ENCODE measurements at places on chromosomes 5 and 9.

- no peak for DNase-seq
These were observed 15.9 kb downstream of the NFIL3 start for GRCh38 chr9:91407580-91408318.

GRCh38 chr5:113474100-113474728, 14.0 kb downstream of the MCC start:
- DNase-seq, result no peak

DNA sequence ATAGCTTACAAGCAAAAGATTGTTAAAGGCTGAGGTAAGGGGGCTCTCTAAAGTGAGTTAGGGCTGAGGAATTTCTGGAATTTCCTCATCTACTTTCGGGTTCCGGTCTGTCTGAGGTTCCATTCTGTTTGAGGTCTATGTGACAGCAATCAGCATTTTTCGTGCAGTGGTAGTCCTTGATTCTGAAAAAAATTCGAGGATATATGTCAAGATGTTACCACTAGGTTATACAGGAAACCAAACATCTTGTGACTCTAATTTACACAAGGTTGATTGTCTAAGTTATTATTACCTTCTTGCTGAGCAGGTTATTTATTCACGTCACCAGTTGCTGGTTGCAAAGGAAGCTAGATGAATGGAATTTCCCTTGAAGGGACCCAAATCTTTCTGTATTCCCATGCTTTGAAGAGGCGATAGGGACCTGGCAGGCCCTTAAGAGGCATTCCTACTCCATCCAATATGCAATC, 35.2 kb downstream of the RLN2 start:
- no peak for DNase-seq

- no peak for DNase-seq
These were observed 94.4 kb upstream of the ITGA1 start for GRCh38 chr5:52693280-52693679.

DNA sequence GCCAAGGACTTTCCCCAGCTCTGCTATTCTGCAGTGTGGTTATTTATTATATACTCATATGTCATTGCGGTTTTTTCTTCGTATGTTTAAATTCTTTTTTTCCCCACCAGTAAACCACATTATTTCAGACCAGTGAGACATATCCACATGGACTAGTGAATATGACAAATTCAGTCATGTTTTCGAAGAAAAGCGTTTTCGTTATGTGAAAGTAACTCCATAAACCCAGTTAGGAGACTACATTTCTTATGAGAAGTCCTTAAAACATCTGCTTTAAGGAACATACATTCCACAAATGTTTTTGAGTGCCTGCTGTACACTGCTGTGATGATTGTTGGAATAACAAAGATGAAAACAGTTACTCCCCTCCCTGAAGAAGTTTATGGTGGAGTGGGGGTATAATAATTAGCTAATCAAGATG, 591.8 kb upstream of the CLINT1 start:
- DNase-seq, result no peak

DNA sequence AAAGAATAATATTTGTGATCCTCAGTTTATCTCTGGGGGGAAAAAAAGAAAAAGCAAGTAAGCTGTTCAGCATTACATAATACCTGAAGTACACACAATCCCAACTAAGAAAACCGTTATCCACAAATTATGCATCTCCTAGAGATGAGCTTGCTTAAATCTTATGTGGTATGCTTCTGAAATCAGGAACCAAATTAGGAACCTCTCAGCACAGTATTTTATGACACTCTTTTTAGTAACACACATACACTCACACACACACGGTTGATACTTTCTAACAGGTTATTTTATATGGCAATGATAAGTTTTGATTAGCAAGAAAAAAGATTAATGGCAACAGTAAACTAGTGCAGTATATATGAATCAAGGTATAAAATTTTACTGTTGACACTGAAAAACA, 1.2 kb upstream of the ZNF510 start:
- DNase-seq, result no peak

- DNase-seq, result no peak
These were observed 128.0 kb downstream of the NPR3 start for GRCh38 chr5:32839106-32839505.

- no peak for DNase-seq
These were observed 46.6 kb downstream of the CD180 start for GRCh38 chr5:67149951-67150523.

- DNase-seq, result no peak
These were observed 159.4 kb upstream of the PRR16 start for GRCh38 chr5:120304663-120305062.

- DNase-seq, result no peak
These were observed 9.8 kb downstream of the LURAP1L start for GRCh38 chr9:12784461-12785259.

DNA sequence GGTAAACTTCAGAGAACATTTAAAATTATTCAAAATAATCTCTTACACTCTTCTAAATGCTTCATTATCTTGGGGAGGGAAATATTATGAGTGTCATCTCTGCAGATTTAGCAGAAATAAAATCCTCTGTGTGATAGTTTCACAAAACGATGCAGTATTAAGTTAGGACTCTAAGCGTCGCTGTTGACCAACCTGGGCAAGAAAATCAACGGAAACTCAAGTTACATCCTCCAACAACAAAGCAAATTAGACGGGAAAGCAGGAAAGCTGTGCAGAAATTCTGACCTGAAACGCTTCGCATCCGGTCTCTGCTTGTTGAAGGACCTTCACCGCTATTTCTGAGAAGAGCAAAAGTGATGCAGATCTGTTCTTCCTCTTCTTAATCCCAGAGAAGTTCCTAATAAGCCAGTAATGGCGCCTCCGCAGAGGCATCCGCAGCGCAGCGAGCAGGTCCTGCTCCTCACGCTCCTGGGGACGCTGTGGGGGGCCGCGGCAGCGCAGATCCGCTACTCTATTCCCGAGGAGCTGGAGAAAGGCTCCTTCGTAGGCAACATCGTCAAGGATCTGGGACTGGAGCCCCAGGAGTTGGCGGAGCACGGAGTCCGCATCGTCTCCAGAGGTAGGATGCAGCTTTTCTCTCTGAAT, at the start of gene PCDHGA6:
Gene PCDHGA6, plus strand, starts transcription at position 219 of the 645 bp plus-strand sequence. Its CDS starts 193 bp downstream, at position 412.
- no peak for DNase-seq

DNA sequence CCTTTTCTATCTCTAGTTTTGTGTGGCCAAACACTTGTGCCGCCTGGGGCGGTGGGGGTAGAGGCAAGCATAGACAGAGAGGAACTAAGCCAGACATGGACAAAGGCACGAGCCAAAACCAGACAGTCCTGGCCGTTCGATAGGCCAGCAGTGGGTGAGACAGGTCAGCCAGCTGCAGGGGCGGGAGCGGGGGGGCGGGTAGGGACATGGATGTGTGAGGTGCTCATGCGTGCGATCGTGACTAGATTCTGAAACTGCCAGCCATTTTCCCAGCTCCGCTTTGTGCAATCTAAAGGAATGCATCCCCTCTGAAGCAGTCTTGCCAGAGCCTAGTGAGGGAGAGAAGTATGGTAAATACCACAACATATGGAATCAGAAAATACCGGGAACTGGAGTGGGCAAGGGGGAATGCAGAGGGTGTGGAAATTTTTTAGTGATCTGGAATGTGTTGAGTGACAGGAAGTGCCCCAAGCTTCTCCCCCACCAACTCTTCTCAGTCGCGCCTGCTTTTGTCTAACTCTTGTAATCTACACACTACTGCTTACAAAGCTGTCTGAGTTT, 111.9 kb downstream of the NR6A1 start:
- no peak for DNase-seq

DNA sequence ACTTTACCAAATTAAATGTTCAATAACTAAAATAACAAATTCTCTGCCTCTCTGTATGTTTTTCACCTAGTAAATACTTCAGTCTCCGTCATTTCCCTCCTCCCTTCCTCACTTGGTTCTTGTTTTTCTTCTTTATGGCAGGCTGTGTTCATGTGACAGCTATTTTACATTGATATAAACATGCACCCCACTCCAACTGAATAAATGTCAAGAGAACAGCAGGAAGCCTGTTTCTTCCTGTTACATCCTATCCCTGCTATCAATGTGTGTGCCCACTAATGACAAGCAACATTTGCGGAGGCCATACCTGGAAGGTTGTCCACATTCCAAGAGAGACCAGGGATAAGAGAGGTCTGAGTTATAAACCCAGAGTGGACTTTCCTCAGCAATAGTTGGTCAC, 145.2 kb upstream of the MAST4 start:
- DNase-seq, result no peak

- no peak for DNase-seq
These were observed 126.5 kb upstream of the ABCA1 start for GRCh38 chr9:105054491-105054890.

- no peak for DNase-seq
These were observed 168.0 kb upstream of the ZNF618 start for GRCh38 chr9:113707953-113708695.

DNA sequence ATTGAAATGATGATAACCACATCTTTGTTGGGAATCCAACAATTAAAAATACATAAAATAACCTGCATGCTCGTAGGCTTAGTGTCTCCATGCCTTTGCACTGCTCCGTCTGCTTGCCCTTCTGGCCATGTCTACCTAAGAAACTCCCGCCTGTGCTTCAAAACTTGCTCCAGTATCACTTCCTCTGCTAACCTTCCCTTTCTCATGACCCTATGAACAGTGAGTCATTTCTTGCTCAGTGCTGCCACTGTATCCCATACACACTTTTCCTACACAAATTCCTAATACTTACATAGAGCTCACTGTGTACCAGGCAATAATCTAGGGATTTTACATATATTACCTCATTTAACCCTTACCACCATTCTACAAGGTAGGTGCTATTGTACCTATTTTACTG, 33.5 kb downstream of the TMEM245 start:
- no peak for DNase-seq

DNA sequence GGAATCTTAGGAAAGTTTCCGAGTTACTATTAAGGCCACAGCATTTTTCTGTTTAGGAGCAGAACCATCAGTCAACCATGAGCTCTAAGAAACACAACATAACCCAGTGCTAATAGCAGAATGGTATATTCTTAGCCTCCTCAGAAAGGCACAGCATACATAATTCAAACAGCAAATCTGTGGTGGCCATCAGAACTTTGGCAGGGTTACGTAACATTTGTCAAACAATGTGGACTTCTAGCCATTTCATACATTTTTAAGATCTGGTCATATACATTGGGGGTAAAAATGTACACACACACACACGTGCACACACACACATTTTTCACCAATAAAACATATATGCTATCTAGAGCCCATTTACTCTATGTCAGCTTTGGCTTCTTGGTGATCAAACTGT, 225.2 kb downstream of the GNA14 start:
- DNase-seq, result no peak

- no peak for DNase-seq
These were observed 37.6 kb downstream of the ELL2 start for GRCh38 chr5:95923918-95924544.

- DNase-seq, result no peak
These were observed 55.8 kb downstream of the EPB41L4B start for GRCh38 chr9:109264877-109265587.

GRCh38 chr5:128774605-128775004, 190.7 kb upstream of the SLC27A6 start:
- no peak for DNase-seq

- no peak for DNase-seq
These were observed 19.3 kb downstream of the RFK start for GRCh38 chr9:76374783-76375559.

GRCh38 chr5:131534974-131535373, 100.1 kb downstream of the RAPGEF6 start:
- no peak for DNase-seq

DNA sequence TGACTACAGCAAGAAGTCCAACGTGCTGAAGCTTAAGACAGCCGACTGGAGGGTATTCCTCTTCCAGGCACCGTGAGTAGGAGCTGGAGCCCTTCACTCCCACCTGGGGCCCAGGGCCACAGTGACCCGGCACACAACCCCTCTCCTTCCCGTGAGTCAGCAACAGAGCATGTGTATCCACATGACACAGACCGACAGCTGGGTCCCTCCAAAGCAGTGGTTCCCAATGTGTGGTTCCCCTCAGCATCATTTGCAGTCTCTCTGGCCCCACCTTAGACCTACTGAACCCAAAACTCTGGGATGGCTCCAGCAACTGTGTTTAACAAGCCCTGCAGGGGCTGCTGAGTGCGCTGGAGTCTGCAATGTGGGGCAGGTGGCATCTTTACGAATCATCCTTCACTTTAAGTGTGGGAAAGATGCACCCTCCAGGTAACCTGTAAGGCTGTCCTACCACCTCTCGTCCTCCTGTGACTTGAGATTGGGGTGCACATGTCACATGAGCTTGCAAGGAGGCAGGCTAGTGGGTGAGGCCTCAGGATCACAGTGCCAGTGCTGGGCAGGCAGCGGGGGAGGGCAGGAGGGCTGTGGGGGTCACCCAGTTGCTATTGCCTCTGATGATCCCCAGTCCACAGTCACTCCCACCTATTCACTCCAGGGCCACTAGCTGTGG, 42.2 kb downstream of the PSD2 start:
- DNase-seq, result no peak

GRCh38 chr5:10410662-10411061, 31.0 kb upstream of the ROPN1L start:
- no peak for DNase-seq

GRCh38 chr9:78023003-78023741, 8.4 kb downstream of the GNAQ start:
- no peak for DNase-seq

- DNase-seq, result no peak
These were observed 139.8 kb downstream of the SLIT3 start for GRCh38 chr5:169161022-169161680.

DNA sequence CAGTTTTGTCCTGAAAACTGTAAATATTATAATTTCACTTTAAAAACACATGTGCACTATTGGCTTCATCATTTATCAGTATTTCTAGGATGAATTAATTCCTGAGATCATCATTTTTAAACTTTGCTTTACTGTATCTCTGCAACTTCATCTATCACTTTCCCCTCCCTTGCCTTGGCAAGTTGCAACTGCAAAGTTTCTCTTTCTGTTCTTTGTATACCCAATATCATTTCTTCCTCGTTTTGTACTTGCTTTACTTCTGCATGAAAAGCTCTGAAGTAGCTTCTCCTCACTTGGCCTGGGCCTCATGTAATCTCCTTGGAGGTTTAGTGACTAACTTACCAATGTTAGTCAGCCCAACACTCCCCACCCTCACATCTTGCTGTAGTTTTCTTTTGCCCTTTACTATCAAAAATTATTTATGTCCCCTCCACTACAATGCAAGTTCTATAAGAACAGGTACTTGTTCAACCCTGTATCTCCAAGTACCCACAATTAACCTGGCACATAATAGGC, 12.8 kb downstream of the C5orf63 start:
- no peak for DNase-seq

DNA sequence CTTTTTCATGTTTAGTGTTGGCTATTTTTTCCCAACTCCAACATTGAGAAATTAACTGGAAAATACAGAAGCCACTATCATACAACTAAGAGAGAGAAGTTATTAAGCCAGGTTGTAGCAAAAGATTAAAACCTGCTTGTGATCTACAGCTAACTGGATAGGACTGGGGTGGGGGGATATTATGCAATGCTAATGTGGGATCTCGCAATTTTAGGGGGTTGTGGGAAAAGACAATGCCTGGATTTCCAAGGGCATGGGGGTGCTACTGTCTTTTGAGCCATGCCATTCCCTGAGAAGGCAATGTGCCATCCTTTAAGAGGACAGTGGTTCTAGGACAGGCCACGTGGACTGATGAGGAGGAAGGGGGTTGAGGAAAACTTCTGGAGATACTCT, 46.5 kb downstream of the MARCHF3 start:
- no peak for DNase-seq
